ENCODE measurements at places on chromosomes 7 and 10. TPM values are rescaled to one million over a fixed set of nuclear protein-coding genes. Genes with fewer than 3 reads are reported as not detected.
A peak's percentile ranks its signal among the peaks of the same experiment; 100 is the strongest.

CALML3 gene
- polyA plus RNA-seq: 20.2 TPM

INTS15 gene
- 11.9 TPM for polyA plus RNA-seq

TRIM4 gene
- 25.5 TPM for polyA plus RNA-seq

NME8 gene
- not detected for polyA plus RNA-seq

HOXA4 gene
- 1.8 TPM for polyA plus RNA-seq

OR13A1 gene
- not detected for polyA plus RNA-seq

SPDYE8 gene
- not detected for polyA plus RNA-seq

FRG2B gene
- not detected for polyA plus RNA-seq

OGDHL gene
- 0.09 TPM for polyA plus RNA-seq

WNT16 gene
- polyA plus RNA-seq: not detected

TMEM213 gene
- polyA plus RNA-seq: not detected

ZNF438 gene
- 2.8 TPM for polyA plus RNA-seq

MUC12 gene
- not detected for polyA plus RNA-seq

DNA sequence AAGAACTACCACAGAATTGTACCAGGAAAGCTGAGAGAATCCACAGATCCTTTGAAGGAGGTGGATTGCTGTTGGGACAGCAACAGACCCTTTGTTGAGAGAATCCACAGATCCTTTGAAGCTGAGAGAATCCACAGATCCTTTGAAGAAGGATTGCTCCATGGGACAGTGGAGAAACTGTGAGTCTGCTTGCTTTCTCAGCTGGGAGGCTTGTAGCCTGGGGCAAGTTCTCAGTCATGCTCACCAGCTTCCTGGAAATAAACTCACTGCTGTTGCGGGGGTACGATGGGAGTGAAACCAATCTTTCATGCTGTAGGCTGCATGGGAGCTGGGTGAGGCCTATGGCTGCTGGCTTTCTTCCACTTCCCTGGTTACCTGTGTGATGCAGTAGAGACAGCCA lies 106.3 kb downstream of the C7orf25 start:
- DNase-seq: no peak

- no peak for DNase-seq
Observed at GRCh38 chr7:30450983-30451497, 27.5 kb downstream of the NOD1 start.

- no peak for DNase-seq
Observed at GRCh38 chr10:131908151-131908550, 7.3 kb downstream of the PPP2R2D start.

DNA sequence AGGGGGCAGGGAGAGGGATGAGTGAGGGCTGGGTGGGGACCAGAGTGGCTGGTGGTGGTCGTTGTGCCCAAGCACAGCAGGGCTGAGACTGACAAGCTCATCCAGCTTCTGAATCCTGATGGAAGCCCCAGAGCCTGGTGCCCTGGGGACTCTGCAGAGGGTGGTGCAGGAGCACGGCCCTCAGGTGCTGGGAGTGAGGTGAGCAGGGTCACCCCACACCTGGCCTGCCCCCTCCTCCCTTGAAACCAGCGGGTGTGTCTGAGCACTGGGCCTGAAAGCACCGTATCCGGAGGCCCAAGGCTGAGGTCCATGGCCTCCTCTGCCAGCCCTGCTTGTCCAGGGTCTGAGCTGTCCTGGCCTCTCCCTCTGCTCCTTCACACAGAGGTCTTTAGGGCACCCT lies 218.2 kb downstream of the ZNF248 start:
- no peak for DNase-seq

- peak; percentile 21 for DNase-seq
Observed at GRCh38 chr7:74183653-74184450, 9.7 kb downstream of the EIF4H start.

GRCh38 chr7:116924741-116925140 lies 28.6 kb upstream of the ST7 start:
- DNase-seq: no peak

DNA sequence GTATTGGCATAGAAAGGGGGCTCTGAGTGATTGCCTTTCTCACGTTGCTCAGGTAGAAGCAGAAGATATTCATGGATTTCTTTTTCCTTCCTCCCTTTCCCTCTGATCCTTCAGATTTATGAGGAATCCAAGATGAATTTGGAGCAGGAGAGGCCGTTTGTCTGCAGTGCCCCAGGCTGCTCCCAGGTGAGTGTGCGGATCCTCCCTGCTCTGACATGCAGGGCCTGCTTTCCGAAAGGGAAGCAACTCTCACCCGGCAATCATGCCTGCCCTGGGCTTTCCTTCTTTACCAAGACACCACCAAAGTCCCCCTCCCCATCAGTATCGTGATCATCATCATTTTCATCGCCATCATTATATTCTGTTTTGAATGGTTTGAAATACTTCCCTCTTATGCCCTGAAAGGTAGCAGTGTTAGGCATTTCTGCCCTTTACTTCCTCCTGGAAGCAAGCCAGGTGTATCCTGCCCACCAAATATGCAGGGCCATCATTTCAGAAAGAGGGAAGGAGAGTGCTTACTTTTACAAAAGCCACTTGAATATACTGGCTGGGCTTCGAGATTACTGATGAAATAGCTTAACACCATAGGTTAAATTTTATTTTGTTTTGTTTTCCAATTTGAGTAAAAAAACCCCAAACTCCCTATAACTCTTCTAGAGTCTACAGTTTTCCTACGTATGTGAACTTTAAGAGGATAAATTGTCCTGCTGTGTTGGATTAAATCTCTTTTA lies 75.9 kb downstream of the CREB5 start:
- no peak for DNase-seq

- DNase-seq: no peak
Observed at GRCh38 chr10:6473430-6473829, 106.6 kb downstream of the PRKCQ start.

GRCh38 chr10:132096863-132097478 lies 31.2 kb downstream of the JAKMIP3 start:
- DNase-seq: no peak

GRCh38 chr10:84166620-84167288 lies 6.8 kb upstream of the GPR15LG start:
- no peak for DNase-seq

- DNase-seq: no peak
Observed at GRCh38 chr7:73509463-73509862, 12.6 kb downstream of the BAZ1B start.

DNA sequence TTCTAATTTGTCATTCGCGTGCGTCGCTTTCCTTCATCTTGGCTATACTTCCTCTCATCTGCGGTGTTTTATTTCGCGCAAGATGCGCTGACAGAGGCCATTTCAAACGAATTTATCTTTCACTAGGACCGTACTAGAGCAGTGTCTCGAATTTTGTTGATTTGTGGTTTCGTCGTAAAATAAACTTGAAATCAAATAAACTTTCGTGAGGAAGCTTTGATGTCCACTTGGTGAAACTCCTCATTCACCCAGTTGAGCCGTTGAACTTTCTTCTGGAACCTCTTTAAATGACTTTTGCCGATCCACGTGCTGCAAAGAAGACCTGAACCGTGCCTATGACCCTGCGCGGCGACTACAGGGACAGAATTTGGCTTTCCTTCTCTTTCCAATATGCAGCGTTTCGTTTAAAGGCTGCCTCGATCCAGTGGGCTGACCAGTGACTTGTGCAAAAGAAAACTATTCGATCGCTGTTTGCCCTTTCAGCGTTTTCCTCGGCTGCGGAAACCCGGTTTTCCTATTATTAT lies 163.9 kb upstream of the PPP1R3A start:
- DNase-seq: no peak

DNA sequence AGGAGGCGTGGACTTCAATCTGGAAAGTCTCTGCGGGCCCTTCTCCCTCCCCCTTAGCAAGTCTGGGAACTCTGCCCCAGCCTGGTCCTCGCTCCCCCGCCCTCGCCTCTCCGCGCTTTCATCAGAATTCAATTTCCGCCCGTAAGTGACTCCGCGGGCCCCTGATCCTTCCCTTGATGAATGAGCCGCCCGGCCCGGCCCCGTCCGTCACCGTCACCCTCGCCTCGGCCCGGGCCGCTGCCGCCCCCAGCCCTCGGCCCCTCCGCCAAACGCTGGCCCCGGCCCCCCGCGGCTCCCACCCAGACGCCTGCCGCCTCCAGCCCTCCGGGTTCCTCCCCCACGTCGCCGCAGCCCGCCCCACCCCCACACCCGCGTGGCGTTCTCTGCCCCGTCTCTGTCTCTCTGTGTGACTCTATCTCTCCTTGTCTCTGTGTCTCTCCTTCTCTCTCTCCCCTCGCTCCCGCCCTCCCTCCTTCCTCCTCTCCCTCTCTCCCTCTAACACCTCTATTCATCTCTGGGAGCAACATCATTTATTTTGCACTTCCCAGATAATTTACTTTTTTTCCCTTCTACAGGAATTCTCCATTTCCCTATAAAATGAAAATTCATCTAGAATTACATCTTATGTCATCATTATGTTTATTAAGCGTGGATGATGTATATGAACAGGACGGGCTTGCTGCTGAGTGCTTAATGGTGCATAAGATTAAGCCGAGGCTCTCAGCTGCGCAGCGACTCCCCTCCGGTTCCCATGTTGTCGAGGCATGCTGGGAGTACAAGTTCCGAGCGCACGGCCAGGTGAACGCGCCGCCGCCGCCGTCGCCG lies 91.2 kb upstream of the PAX2 start:
- DNase-seq: no peak

GRCh38 chr7:46881507-46882127 lies 700.3 kb downstream of the TNS3 start:
- peak; percentile 42 for DNase-seq

GRCh38 chr7:132573251-132573955 lies 2.9 kb downstream of the PLXNA4 start:
- no peak for DNase-seq

DNA sequence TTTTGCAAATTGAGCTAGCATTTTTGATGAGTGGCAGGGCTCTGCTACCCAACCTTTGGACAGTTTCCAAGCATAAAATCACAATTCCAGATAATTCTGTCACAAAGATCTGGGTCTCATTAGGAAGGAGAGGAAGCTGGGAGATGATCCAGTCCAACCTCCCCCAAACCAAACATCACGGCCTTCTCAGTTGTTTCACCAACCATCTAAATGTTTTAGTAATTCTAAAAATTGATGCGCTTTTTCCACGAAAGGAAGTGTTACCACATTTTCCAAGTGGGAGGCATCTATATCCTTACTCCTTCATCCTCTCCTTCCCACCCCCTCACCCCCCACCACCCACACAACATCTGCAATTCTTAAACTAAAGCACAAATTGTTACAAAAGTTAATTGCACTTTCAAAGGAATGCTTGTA lies 108.3 kb downstream of the EGFR start:
- no peak for DNase-seq

GRCh38 chr10:44936314-44936975 lies 23.2 kb upstream of the RASSF4 start:
- no peak for DNase-seq

DNA sequence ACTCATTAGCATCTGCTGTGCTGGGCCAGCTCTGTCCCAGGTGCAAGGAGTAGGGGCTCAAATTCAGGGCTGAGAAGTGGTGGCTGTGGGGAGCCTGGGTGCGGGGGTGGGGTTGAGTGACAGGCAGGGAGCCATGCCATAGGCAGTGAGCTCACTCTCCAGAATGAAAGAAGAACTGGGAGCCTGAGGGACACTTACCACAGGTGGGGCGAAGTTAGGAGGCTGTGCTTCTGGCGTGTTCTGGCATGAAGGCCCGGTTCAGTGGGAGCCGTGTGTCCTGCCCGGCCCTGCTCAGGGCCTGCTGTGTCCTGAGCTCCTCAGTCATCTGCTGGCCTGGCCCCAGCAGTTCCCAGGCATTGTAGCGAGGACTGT lies 62.5 kb downstream of the MKI67 start:
- peak; percentile 69 for DNase-seq

DNA sequence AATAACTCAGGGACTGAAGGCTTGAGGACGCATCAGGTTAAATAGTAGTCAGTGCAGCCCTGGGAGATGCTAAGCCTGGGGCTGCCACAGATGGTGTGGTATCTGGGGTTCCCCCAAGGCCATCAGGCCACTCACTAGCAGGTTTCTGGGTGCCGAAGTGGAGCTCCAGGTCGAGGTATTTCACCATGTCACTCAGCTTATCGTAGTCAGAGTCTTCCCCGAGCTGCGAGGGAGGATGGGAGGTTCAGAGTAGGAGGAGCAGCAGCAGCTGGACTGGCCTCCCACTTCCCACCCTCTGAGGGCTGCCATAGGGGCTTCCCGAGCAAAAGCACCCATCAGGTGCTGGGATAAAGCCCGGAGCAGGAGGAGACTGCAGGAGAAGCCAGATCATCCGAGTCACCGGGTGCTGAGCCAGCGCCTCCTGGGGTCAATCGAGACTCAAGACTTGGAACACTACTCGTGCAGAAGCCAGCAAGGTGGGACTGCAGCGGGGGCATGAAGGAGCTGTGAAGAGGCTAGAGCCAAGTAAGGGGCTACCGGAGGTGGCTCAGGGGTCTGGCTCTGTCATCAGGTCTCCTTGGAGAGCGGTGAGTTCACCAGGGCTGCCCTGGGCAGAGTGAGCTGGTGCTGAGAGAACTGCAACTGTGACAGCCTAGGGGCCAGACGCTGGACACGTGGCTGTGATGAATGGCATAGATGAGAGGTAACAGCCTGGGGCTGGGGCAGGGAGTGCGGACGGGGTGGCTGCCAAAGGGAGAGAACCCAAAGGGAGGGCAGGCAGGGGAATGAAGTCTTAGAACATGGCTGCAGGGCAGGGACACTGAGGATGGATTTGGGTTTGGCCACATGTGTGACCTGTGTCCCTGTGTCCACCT lies 45.3 kb downstream of the GRID2IP start:
- no peak for DNase-seq

DNA sequence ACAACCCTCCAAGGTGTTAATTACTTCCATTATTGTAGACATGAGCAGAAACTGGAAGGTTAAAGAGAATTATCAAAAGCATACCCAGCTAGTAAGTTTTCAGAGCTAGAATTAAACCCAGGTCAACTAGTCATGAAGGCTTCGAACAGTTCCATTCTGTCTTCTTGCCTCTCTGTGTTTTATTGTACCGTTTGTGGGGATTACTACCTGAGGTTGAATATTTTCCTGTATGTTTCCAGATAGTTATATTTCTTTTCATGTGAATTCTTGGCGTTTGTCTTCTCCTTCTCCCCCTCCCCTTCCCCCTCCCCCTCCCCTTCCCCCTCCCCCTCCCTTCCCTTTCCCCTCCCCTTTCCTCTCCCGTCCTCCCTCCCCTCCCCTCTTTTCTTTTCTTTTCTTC lies 218.0 kb upstream of the GALNT17 start:
- no peak for DNase-seq

DNA sequence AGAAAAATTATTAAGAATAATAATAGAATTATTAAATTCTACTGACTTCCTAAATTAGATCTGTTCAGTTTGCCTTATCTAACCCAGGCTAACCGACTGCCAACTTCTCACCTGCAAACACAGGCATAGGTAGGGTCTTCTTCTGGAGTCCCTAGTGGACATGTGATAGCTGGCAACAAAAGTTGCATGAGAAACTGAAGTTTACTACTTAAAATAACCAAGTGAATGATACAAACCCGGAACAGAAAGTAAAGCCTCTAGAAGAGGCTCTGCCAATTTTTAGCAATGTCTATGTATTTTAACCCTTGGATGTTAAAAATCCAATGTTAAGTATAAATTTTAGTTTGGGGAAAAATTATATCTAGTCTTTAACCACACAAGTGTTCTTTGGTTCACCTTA lies 37.6 kb downstream of the NDUFB2 start:
- no peak for DNase-seq

GRCh38 chr10:110739811-110740271 lies 95.7 kb downstream of the RBM20 start:
- no peak for DNase-seq
